T-cell (primary cell): ENCODE measurements at places on chromosomes 16 and 17.

- DNase-seq: peak; percentile 27
Measured at GRCh38 chr17:10618202-10618635, 38.9 kb downstream of the MYH3 start.

DNA sequence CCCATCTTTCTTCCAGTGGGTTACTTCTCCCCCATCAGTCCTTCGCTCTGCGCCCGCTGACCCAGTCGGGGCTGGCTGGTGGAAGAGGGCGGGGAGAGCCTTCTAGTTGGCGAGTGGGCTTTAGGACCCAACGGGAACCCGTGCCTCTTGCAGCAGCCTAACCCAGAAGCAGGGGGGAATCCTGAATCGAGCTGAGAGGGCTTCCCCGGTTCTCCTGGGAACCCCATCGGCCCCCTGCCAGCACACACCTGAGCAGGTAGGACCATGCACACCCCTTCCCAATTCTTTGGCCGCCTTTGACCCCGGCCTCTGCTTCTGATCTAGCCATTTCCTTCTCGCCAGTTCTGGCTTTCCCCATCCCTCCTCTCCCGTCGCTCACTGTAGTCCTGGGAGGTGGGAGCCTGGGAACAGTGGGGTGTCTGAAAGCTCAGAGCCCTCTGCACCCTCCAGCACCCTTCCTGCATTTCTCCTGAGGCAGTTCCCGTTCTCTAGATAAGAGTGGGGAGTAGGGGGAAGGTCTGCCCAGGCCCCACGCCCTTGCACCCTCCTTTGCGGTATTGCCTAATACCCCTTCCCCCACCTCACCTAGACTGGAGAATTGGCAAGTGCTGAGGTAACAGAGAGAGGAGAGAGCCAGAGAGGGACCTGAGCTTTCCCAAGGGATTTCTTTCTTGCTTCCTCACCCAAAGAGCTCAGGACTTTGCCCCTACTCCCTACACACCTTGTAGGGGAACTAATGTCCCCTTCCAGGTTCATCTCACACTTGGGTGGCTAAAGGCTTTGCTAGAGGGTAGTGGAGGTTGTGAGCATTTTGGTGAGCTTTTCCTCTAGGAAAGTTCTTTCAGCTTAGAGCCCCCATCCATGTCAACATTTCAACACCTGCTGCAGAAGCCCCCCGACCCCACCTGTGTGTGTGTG, at the start of gene RARA:
Gene RARA (plus strand): TSS at position 150 of the 918 bp plus-strand sequence. CDS start 22,039 bp downstream, outside the sequence.
- DNase-seq: no peak

DNA sequence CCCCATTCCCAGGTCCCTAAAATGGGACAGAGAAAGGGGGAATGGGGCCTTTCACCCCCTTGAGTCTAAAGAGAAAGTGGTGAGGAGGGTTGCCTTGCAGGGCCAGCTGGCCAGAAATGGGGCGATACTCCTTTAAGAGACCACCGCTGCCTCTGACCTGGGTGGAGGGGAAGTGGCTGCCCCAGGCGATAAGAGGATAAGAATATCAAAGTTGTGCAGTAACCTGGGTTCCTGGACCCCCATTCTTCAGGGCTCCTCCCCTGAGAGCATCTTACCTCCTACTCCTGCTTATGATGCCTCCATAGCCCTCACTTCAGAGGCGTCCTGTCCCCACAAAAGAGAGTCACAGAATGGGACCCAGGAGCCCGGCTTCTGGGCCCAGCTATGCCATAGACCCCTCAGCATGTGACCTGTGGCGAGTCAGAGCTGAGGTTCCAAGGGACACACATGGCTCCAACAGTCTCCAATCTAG, 5.2 kb upstream of the TSPOAP1 start:
- DNase-seq: no peak

GRCh38 chr17:81400154-81400977, 5.1 kb downstream of the BAHCC1 start:
- DNase-seq: no peak

- DNase-seq: no peak
Measured at GRCh38 chr17:49878931-49879904, 31.3 kb upstream of the TAC4 start.
